ENCODE measurements at places on chromosomes 1 and 21.

DNA sequence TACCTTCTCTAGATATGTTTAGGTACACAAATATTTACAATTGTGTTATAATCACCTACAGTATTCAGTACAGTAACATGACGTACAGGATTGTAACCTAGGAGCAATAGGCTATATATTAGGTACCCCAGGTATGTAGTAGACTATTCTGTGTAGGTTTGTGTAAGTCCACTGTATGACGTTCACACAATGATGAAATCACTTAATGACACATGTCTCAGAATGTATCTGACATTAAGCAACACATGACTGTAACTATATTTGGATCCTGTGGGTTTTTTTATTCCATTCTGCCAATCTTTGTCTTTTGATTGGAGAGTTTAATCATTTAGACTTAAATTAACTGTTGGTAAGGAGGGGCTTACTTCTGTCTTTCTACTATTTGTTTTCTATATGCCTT, 52.1 kb downstream of the STYXL2 start:
- DNase-seq, result no peak

DNA sequence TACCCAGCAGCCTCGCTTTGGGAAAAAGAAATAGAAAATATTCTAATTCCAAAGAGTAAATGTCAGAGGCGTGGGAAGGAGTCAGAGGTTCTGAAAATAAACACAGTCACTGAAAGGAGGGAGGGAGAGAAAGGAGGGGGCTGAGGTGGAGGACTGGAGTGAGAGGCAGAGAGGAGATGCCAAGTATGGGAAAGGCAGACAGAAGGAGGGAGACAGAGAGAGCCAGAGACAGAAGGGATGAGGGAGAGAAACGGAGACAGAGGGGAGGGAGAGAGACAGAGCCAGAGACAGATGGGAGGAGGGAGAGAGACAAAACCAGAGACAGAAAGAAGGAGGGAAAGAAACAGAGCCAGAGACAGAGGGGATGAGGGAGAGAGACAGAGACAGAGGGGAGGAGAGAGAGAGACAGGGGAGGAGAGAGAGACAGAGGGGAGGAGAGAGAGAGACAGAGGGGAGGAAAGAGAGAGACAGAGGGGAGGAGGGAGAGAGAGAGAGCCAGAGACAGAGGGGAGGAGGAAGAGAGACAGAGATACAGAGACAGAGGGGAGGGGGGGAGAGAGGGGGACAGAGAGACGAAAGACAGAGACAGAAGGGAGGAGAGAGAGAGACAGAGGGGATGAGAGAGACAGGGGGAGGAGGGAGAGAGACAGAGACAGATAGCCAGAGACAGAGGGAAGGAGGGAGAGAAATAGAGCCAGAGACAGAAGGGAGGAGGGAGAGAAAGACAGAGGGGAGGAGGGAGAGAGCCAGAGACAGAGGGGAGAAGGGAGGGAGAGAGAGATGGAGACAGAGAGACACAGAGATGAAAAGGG, 525.5 kb downstream of the MATN1 start:
- no peak for DNase-seq

GRCh38 chr1:66360285-66360724, 173.6 kb upstream of the SGIP1 start:
- DNase-seq, result no peak

DNA sequence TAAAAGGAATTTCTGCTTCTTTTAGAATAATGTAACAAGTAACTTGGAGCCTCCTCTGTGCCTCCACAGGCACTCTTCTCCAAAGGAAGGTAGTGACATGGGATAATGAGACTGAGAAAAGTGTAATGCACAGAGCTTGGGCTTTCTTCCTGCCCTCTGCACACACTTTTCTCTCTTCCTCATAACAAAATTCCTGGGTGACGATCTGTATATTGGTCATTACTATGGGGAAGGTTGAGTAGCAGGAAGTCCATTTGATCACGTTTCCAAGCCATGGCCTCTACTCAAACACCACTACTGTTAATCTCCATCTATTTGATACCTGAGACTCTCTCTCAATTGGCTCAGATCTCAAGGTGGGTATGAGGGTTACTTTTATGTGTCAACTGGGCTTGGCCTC, 113.9 kb downstream of the GRIK1 start:
- DNase-seq, result no peak

- no peak for DNase-seq
Observed at GRCh38 chr1:60280256-60280655, 206.7 kb upstream of the C1orf87 start.

- DNase-seq, result no peak
Observed at GRCh38 chr1:31133368-31133767, 67.9 kb upstream of the PUM1 start.

- no peak for DNase-seq
Observed at GRCh38 chr1:109354929-109355328, 42.8 kb downstream of the SORT1 start.

DNA sequence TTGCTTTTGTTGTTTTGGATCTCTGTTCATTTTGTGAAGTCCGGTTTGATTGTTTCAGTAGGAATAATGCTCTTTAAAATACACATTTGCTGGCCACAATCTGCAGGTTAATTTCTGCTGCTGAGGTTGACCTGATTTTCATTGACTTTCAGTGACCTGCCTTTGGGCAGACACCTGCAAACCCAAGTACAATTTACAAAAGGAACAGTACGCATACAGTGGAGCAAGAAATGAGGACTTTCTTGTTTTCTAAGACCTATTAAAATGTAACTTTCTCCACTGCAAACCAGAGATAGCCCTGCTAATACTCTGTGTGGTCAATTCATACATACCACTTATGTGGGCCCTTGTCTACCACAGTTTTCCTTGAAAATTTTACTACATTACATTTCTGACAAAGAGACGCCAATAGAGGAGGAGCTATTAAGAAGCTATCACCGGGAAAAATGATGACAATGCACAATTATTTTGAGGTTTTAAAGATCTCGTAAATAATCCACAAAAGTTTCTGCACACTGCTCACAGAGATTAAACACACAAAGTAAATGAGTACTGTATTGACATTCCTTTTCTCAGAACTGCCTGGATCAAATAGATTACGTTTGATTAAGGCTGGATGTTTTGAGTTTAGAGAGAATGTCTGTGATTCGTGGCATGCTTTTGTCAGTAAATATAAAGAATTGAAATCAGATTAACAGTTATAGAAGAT, 141.9 kb downstream of the SDCCAG8 start:
- no peak for DNase-seq

DNA sequence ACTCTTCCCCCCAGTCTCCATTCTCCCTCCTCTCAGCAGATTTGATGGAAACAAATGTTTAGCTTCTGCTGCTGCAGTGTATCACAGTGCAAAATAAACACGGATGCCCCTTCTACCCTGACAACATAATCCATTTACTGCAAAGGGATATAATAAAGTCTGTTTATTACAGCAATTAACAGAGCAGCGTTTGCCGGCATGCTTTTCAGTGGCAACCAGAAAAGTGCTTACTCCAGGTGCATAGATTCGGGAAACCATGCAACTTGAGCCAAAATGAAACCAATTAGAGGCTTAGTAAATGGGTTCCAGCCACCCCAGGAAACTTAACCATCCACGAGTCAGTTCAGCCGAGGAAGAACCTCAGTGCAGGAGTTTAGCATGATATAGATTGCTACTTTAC, 12.9 kb upstream of the LEMD1 start:
- no peak for DNase-seq

- no peak for DNase-seq
Observed at GRCh38 chr1:26009796-26010447, 11.7 kb upstream of the EXTL1 start.

DNA sequence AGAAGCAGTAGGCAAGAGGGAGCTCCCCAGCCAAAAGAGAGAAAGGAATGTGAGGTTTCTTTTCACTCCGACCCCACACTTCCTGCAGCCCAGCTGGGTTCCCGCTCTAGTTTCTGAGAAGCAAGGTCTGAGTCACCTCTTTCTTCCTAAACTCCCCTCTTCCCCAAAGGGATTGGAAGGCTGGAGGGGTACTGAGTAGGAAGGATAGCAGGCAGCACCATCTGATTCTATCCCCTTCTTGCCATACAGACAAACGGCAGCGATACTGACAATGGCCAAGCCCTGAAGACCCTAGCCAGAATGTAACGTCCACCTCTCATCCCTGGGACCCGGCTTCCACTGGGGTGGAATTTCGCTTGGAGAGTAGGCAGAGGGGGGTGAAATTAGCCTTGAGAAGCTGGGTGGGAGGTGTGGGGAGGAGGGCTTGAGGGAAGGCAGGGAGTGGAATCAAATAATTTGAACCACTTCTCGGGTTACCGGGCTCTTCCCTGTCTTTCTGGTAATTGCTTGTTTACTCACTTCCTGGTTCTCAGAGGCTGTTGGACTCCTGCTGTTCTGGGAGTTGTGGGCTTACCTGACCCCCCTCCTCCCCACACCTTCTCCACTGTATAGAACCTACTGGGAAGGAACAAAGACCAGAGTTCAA, 13.2 kb downstream of the IER5 start:
- no peak for DNase-seq

DNA sequence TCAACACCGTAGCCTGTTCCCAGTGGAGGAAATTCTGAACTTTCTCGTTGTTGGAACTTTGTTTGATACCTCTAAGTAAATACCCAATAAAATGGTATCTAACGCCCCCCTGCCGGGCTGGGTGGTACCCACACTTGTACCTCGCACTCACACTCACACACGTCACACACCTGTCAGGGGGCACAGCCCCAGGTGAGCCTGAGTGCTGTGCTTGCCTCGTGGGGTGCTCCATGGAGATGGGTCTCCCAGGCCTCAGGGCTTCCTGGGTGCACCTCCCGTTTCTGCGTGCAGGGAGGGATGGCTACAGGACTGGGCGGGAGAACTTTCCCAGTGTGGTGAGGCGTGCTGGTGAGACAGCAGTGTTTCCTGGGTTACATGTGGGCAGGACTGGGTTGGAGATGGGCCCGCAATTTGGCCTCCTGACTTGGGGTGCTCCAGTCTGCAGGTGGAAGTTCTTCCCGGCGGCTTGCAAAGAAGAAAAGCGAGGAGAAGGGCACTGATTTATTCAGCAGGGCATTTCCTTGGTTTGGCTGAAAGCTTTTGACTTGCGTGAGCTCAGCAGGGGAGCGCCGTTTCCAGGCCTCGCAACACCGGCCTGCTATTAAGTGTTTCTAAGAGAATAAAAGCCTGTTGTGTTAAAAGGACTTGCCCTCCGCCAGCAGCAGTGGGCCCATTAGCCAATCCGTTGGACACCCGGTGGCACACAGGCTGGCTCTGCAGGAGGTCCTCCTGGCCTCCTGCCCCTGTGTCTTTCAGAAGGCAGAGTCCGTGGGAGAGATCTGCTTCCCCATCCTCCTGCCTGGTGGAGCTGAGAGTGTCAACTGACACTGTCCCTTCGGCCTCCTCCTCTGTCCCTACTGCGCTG, 79.7 kb downstream of the KIF26B start:
- DNase-seq, result no peak
